ENCODE measurements at places on chromosomes 13 and 19.
A peak's percentile ranks its signal among the peaks of the same experiment; 100 is the strongest.

DNA sequence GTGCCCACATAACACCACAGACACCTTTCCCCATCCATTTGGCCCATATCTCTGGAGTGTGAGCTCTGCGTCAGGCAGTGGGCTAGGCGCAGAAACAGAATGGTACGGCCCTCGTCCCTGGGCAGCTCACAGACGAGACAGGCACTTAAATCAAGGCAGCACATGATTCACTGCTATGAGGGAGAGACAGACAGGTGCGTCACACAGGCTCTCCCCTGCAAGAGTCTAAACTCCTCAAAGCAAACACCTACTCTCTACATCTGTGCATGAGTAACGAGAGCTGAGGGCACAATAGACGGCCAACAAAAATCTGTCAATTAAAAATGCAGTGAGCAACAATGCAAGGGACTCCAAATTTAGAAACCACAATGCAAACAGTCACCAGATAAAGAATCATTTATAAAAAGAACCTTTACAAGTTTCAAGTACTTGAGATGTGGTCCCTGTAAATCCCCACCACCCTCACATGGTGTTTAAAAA lies 348.9 kb downstream of the UQCRFS1 start:
- H3K27ac ChIP-seq: no peak overlapping the region
- H3K36me3 ChIP-seq: no peaks in the 10 kb centered on the region
- H3K27me3 ChIP-seq: no peaks in the 10 kb centered on the region

- DNase-seq: no peak
- H3K4me1 ChIP-seq: no peaks in the 10 kb centered on the region
- peak overlapping the region; percentile 45 for H3K4me3 ChIP-seq
- no peaks in the 10 kb centered on the region for H3K36me3 ChIP-seq
- H3K27me3 ChIP-seq: no peaks in the 10 kb centered on the region
These were observed 462 bp upstream of the MPHOSPH8 start for GRCh38 chr13:19632915-19633478.

DNA sequence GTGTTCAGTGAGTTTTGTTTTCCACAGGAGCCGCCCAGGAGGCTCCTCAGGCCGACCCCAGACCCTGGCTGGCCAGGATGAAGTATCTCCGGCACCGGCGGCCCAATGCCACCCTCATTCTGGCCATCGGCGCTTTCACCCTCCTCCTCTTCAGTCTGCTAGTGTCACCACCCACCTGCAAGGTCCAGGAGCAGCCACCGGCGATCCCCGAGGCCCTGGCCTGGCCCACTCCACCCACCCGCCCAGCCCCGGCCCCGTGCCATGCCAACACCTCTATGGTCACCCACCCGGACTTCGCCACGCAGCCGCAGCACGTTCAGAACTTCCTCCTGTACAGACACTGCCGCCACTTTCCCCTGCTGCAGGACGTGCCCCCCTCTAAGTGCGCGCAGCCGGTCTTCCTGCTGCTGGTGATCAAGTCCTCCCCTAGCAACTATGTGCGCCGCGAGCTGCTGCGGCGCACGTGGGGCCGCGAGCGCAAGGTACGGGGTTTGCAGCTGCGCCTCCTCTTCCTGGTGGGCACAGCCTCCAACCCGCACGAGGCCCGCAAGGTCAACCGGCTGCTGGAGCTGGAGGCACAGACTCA lies 12.9 kb downstream of the B3GNT3 start:
- no peaks in the 10 kb centered on the region for H3K4me1 ChIP-seq
- no peak overlapping the region for H3K4me3 ChIP-seq
- H3K36me3 ChIP-seq: no peaks in the 10 kb centered on the region
- no peaks in the 10 kb centered on the region for H3K27me3 ChIP-seq

DNA sequence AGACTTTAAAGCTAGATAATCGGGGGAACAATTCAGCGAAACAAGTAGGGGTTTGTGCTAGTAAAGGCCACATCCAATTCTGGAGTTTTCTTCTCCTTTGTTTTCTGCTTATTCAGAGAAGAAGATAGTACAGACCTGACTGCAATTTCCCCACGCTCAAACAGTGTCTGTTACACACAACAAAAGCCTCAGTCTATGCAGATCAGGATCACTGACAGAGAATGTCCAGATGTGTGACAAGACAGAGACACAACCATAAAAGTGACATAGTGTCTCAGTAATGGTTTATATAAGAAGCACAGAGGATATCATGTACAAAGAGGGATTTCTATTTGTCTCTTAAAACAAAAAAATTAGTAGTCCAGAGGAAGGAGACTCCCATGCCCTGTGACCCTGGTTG lies 70.7 kb upstream of the GTF3A start:
- no peaks in the 10 kb centered on the region for H3K4me1 ChIP-seq
- H3K36me3 ChIP-seq: no peaks in the 10 kb centered on the region
- H3K27me3 ChIP-seq: no peaks in the 10 kb centered on the region
- no peak overlapping the region for H3K4me3 ChIP-seq
- H3K27ac ChIP-seq: no peak overlapping the region

DNA sequence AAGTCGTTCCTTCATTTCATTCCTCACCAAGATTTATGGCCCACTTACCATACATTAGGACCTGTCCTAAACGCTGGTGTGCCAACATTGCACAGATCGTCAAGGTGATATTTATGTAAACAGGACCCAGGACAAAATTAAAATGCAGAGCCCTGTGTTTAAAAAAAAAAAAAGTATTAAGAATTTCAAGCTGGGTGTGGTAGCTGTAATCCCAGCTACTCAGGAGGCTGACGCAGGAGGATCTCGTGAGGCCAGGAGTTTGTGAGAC lies 6.5 kb upstream of the ZNF444 start:
- no peaks in the 10 kb centered on the region for H3K4me1 ChIP-seq
- no peaks in the 10 kb centered on the region for H3K27me3 ChIP-seq
- no peak overlapping the region for H3K27ac ChIP-seq
